Forelimb muscle (tissue), 1 donor: ENCODE measurements at places on chromosomes 6 and 20.

GRCh38 chr6:16370943-16371342, 132.6 kb downstream of the GMPR start:
- no peak for DNase-seq

GRCh38 chr6:41640426-41640825, 2.2 kb downstream of the MDFI start:
- no peak for DNase-seq

- DNase-seq = no peak
Observed at GRCh38 chr6:24968783-24969182, 33.0 kb upstream of the RIPOR2 start.

DNA sequence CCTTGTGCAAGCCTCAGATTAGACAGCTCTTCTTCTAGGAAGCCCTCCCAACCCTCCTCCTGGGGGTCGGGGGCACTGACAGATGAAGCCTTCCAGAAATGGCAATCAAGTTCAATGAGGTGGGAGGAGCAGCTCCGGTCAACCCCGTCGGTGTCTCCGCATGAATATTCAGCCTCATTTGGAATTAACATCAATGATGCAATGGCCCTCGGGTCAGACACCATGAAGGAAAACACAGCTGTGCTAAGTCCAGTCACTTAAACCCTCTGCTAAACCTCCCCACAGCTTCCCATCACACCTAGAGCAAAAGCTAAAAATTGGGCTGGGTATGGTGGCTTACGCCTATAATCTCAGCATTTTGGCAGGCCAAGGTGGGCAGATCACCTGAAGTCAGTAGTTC, 36.5 kb downstream of the ZNF217 start:
- DNase-seq = no peak

DNA sequence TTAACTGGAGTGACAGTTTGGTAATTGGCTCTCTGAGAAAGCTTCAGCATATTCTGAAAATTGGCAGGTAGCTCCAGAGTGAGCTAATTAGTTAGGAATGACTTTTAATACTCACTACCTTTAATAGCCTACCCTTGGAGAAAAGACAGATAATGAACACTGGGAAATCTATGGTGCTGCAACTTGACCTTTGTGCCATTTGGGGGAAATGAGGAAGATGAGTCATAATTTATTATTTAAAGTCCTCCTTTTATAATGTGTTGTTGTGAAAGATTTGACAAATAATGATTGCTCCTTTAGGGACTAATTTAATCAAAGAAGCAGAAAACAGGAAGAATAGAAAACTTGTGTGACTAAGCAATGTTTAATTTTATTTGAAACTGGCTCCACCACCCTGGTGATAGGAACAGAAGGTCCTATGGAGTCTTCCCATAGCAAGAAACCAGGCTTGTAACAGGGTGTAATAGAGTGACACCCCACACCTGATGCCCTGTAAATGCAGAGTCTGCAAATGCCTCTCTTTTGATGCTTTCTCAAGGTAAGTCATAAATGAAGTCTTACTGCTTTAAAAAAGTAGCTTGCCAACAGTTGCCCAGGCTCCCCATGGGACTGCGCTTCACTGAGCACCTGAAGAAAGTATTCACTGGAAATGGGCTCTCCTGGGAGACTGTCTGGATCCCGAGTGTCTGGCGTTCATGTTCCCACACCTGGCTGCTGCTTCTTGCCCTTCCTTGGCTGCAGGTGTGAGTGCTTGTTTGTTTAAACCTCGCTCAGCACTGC, 134.4 kb downstream of the LRRC1 start:
- DNase-seq = no peak

GRCh38 chr20:33810259-33810658, 889 bp upstream of the CHMP4B start:
- DNase-seq = no peak

DNA sequence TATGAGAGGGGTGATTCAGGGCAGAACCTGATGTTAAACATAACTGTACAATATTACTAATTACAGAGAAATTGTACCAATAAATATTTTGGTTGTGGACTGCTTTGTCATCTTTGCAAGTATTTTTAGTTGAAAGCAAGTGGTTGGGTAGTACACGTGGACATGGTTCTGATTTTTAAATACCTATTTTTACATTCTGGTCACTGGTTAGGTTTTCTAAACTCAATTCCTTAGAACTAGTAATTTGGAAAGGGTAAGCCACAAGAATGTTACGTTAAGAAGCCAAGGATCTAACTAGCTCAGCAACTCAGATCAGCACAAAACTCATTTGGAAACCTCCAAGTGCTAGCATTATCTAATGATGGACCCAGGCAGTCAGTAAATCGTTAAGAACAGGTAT, 2.7 kb downstream of the EPB41L2 start:
- no peak for DNase-seq

DNA sequence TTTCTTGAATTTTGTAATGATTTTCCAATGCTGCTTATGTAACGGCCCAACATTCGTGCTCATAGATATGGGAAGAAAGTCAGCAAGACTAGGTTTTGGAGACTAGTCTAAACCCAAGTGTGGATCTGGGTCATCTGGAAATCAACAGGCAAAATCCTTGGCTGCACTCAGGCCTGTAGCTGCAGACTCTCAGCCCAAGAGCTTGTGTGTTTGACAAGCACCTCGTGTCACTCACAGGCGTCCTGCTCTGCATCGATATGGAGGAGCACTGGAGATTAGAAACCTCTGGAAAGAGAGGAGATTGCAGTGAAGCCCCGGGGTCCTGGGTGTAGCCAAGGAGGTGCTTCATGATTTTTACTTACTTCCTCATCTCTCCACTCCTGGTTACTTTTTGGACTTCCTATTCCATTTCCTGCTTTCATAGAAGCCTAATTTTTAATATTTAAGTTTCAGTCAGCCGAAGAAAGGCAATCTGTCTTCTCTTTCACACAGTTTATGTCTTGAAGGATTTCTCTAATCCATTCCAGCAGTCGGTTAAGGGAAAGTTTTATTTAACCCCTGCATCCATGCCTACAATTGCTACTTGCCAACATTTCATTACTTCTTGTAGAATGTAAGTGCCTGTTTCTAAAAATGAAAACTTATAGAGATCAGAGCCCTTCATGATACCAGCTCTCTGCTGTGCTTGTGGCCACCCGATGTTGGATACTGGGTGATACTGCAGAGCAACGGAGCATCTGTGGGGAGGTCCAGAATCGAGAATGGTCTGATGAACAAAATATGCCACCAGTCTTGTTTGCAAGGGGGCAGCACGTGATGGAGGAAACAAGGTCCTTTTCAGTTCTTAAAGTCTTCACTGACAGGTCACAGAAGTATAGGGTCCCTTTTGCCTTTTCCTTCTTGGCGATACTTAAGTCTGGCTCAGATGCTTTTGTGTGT, 296.3 kb downstream of the QKI start:
- no peak for DNase-seq

DNA sequence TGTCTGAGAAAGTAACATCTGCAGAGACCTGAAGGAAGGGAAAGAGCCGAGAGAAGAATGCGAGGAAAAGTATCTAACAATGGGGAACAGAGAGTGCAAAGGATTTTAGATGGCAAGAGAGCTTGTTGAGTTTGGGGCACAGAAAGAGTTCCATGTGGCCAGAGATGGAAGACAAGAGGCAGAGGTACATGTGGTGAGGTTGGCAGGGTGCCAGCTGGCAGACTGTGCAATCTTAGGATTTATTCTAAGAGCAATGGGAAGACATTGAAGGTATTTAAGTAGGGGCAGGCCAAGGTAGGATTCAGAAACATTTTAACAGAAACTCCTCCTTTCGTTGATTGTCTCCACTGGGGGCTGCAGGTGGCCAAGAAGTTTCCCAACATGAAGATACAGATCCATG, 20.4 kb upstream of the LBP start:
- DNase-seq = no peak

DNA sequence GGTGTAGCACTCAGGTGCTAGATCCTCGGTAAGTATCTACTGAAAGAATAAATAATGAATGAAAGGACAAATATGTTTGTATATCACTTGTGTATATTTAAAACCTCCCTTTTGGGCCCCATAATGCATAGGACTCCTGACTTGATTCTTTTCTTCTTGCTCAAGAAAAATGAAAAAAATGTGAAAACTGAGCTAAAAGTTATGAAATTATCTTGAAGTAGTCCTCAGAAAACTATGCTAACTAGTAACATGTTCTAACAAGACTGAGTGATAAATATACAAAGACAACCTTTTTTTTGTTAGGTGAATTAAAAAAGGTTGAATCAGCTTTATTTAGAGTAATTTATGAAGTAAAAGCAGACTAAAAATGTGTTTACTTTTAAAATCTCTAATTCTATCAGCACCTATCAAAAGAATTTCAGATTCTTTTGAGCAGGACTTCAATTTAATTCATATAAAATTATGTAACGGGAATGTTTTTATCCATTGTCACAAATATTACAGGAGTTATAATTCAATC, 247.8 kb upstream of the JAG1 start:
- DNase-seq = no peak

DNA sequence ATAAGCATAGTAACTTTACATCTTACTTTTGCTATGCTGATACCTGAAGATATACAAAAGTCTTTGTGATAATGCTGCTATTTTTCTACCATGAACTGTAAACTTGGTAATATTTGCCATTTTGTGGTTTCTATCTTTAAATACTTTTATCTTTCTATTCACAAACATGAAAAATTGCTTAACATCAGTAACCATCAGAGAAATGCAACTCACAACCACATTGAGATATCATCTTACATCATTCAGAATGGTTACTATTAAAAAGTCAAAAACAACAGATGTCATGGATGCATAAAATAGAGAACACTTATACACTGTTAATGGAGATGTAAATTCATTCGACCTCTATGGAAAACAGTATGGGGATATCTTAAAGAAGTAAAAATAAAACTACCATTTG, 112.0 kb downstream of the TRDN start:
- no peak for DNase-seq

DNA sequence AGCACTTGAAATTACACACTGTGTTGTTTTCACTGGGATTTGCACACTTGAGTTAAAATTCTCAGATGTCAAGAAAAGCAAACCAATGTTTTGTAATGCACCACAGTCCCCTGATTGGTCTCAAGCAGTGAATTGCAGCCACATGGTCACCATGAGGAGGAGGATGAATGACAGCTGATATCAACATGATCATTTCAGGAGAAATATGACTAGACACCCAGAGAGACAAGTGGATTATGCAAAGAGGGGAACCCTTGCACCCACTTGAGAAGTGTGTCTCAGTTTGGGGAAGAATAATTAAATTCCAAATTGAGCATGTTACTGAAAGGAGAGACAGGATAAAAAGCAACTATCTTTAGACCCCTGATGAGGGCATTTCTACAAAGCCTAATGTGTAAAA, 69.3 kb downstream of the UST start:
- DNase-seq = no peak

DNA sequence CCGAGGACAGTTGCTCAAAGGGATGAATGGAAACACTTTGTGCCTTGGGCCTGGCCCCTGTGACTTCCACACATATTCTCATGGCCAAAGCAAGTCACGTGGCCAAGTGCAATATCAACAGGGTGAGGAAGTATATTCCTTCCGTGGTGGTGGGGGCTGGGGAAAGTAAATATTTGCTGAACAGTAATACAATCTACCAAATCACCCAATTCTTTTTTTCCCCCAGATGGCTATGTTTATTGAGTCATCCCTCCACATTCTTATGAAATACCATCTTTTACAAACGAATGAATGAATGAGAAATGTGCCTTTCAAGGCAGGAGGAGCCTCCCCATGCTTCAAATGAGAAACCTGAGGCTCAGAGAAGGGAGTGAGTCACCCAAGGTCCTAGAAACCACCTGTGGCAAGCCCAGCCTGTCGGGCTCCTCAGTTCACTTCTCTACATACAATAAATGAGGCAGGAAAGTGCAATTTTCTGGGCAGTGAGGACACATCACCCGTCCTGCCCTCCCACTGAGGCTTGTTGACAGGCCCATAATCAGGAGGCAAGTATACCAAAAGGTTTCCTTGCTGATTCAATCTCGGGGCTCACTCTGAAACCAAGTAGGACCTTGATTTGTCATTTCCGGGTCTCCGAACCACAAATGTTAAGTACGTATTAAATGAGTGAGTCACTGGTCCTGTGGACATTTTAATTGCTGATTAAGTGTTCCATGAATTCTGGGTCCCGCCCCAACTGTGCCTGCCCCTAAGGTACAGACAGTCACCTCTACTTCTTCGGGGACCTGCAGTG, 25.3 kb upstream of the TOP1 start:
- DNase-seq = no peak

DNA sequence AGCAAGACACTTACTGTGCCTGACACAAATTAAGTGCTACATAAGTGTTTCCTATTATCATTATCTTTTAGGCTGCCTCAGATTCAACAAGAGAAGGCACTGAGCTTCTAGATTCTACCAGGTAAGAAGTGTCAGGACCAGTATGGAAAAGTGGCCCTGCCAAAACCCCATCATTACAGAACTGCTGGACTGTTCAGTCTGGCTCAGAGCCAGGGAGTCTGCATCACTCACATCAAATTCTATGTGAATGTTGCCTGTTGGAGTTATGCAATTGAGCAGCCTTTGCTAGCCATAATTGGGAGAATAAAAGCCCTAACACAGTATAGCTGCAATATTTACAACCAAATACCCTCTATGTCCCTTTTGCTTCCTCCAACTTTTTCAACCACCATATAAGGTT, 70.9 kb downstream of the ATG5 start:
- no peak for DNase-seq

DNA sequence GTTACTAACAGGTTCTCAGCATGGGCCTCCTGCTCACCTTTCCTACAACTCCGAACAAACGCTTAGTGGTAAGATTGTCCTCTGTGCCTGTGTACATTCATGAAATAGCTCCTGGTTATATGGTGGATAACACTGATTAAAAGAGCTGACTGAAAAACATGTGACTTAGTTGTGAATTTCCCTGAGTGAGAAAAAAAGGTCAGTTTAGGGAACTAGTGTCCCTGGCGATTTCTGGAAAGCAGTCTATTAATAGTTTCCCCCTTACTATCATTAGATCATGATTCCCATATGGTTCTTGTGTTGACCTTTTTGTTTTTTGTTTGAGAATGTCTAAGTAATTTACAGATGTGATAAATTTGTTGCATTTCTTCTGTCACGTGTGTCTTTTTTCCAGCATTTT, 15.6 kb downstream of the SNRPC start:
- DNase-seq = no peak

DNA sequence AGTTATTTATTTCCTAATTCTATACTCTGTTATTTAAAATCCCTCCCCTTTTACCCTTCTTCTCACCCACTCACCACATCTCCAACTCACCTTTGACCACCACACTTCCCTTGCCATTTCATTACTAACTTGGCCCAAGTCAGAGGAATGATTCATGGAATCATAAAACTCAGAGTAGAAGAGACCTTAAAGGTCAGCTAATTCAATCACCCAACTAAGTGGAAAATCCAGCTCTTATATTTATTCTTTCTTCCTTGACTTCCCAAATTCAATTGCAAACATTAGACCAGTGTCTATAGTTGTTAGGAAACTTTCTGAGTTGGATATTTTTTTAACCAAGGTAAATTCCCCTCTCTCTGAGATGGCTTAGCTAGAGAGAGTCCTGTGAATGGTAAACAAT, 26.5 kb upstream of the HEY2 start:
- no peak for DNase-seq

- DNase-seq = no peak
Observed at GRCh38 chr20:25310268-25310920, 62.5 kb downstream of the PYGB start.

GRCh38 chr6:35916056-35916455, 4.8 kb downstream of the SRPK1 start:
- no peak for DNase-seq

- DNase-seq = no peak
Observed at GRCh38 chr6:77987035-77987384, 334.2 kb downstream of the MEI4 start.
